ENCODE measurements at places on chromosomes 12 and 14.
A peak's percentile ranks its signal among the peaks of the same experiment; 100 is the strongest.

- DNase-seq, result no peak
Measured at GRCh38 chr12:131108177-131108955, 154.7 kb downstream of the ADGRD1 start.

DNA sequence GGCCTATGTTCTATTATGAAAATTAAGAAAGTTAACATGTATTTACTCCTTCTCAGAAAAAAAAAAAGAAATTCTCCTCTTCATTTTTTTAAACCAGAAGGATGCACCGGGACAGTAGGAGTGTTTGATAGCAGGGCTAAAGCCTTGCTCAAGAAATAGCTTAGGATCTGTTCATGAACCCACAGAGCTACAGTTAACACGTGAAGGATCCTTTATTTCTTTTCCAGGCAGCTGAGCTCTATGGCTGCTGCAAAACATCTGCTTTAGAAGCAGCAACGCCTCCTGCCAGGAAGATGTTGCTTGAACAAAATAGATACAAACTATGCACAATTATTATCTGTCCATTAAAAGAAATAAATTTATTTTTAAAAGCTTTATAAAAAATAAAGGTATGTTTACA lies 254.8 kb downstream of the PRKD1 start:
- no peak for DNase-seq

GRCh38 chr12:80702889-80703805 lies 4.3 kb upstream of the MYF6 start:
- DNase-seq, result no peak

DNA sequence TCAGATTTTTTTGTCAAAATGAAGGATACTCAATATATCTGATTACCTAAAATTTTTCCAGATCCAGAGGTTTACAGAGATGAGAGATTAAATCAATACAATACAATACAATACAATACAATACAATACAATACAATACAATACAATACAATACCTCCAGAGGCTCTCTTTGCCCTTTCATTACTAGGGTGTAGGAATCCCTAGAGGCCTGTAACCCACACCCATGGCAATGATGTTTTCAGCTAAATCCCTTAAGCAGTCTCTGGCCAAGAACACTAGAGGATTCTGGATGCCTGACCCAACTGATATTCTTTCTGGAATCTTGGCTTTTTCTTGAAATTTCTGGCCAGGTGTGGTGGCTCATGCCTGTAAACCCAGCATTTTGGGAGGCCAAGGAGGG lies 23.7 kb upstream of the AEBP2 start:
- DNase-seq, result no peak

DNA sequence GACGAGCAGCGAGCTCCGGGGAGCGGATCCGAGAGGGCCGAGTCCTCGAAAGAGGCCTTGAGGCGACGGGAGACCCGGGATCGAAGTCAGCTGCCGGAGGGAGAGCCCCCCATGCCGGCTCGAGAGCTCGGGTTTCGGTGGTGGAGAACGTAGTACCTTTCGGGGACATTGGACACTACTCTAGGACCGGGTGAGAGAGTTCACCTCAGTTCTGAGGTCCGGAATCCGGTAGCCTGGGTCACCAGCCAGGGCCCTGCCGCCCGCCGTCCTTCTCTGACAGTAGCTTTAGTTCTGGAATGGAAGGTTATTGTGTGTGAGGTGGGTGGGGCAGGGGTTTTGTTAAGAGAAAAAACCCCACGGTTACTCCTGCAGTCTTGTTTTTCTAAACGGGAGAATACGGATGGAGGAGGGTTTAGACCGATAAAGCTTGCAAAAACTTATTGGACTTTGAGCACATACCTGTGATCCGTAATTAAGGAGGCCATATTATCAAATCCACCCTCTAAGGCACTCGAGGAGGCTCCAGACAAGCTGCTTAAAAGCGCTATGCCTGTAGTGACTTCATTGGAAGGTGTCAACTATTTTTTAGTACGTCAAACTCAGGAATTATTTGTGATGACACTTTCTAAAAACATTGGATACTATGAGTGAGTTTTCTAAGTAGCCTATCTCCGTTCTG lies 765 bp downstream of the SCYL2 start:
- no peak for DNase-seq

DNA sequence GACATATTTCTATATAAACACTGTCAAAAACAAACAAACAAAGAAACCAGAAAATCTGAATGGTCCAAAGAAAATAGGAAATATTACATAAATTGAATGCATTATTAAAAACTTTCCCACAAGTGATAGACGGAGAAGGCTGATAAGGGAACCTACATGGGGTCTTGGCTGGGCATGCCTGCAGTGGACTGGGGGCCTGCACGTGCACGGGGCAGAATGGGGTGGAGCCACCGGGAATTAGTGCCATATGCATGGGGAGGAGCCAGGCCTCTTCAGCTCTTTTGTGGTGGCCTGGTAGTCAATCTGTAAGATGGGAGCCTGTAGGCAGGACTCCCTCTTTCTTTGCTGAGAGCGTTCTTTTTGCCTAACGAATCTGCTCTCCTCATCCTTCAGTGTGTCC lies 1031.7 kb upstream of the FBXO33 start:
- no peak for DNase-seq

DNA sequence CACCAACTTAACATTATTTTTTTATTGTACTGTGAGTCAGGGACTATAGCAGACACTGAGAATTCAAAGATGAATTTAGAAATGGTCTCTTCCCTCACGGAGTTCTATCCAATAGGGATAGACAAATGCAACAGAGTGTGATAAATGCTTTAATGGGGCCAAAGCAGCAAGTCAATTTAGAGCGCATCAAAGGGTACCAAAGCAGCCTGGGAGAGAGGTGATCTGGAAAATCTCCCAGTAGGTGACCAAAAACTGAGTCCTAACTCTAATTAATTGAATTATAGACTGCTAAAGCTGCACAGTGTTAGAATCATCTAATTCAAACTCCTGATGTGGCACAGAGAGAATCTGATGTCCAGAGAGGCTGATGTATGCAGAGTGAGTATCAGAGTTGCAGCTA lies 2.6 kb downstream of the LIN7A start:
- no peak for DNase-seq

DNA sequence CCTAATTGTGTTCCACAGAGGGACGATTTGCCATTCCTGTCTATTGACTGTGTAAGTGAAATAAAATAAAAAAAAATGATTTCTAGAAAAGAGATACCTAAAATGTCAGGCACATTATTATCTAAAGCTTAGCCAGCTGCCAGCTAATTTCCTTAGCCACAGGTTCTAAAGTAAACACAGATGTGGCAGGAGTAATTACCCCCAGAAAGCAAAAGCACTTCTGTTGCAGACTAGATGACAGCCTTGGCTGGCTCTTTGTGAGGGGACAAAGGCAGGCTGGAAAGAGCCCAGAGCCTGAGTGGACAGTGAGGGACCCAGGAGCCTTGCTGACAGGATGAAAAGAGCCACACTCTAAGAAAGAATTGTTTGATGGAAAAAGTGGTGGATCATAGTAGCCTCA lies 418.1 kb downstream of the LRIG3 start:
- no peak for DNase-seq

- no peak for DNase-seq
Measured at GRCh38 chr12:27524494-27524835, 459 bp downstream of the PPFIBP1 start.

- DNase-seq, result no peak
Measured at GRCh38 chr12:49665384-49665783, 41.8 kb downstream of the FMNL3 start.

DNA sequence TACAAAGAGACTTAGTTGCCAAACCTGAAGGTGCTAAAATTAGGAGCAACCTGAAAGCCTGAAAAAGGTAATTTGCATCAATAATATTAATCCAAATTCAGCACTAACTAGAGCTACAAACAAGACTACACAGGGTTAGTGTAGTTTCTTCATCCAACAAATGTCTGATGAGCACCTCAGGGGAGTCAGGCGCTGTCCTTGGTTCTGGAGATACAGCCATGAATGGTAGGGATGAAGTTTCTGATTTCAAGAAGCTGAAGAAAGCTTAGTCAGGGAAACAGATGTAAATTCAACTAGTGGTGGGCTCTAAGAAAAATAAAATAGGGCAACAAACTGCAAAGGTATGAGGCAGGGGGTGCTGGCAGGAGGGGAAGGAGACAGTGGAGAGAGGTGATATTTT lies 266.3 kb downstream of the GLT1D1 start:
- no peak for DNase-seq

DNA sequence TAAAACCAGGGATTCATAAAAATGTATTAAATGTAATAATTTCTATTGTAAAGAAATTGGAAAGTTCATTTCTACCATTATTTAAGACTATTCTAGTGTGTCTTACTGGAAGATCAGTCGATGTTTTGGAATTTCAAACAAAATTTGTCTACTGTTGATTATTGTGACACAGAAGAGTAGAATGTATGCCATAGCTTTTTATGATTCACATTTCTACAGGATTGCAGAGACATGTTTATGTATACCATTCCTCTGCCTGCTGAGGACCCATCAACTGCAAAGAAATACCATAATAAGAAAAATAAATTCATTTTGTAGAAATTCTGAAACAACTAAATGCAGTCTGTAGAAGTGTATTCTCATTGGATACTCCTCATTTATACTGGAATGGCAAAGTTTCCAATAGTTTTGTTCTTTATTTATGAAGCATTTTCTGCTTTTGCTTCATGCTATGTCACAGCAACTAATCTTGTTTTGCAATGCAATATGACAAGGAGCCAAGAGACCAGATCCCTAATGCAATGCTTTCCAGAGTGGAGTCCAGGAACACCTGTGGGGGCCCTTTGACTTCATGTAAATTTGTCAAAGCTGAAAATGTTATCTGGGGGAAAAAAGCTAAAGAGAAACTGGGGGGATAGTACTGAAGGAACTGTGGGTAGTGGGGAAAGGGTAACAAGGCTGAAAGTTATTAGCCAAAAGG lies 172.9 kb upstream of the LRIG3 start:
- DNase-seq, result no peak

- DNase-seq, result no peak
Measured at GRCh38 chr12:46649433-46649832, 176.4 kb downstream of the SLC38A4 start.

GRCh38 chr12:56193025-56193578 lies 3.8 kb upstream of the SMARCC2 start:
- peak; percentile 46 for DNase-seq

- DNase-seq, result no peak
Measured at GRCh38 chr14:105123981-105124765, 44.4 kb downstream of the JAG2 start.

DNA sequence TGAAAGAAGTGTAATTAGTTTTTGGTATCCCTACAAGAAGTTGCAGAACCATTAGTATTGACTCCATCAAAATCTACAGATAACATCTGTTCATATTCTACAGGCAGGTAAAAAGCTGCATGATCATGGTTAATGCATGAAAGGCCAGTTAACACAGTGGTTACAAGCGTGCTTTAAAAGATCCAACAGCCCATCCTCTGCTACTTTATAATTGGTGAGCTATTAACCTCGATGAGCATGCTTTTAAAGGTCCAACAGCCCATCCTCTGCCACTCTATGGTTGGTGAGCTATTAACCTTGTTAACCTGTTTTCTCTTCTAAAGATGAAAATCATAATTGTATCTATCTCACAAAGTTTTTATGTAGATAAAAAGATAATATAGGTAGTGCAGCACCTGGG lies 289.3 kb downstream of the DUSP6 start:
- DNase-seq, result no peak

DNA sequence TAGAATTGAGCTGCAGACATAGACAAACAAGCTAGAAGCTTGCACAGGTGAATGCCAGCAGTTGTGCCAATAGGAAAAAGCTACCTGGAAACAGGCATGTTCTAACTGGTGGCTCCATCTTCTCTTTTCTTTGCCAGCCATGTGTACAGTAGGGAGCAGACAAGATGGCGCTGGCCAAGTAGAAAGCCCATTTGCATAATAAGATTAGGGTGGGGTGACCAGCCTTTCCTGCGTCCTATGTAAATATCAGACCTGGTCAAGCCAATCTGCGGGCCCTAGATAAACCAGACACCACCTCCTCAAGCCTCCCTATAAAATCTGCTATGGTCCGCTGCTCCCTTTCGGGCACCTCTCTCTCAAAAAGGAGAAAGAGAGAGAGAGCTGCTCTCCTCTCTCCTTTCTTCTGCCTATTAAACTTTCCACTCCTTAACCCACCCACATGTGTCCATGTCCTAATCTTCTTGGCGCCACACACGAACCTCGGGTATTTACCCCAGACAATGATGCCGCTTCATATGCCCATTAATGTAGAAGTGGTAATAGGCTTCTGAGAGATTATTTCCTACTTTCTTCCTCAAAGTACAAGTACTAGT lies 201.0 kb downstream of the SLC25A21 start:
- DNase-seq, result no peak

DNA sequence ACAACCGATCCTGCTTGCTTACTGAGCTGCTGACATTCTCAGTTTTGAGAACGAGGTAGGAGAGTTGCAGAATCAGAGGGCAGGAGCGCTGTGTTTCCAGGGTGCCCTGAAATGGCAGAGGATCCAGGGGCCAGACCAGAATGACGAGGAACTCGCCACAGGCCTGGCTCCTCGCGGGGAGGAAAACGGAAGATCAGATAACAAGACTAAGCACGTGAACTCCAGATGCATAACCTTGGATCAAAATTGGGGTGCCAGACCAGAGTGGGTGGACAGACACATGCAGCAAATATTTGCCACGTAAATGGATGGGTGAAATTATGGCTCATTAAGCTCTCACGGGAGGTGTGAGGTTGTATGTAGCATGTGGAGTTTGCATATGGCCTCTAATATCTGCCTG lies 46.5 kb downstream of the ELK3 start:
- no peak for DNase-seq

DNA sequence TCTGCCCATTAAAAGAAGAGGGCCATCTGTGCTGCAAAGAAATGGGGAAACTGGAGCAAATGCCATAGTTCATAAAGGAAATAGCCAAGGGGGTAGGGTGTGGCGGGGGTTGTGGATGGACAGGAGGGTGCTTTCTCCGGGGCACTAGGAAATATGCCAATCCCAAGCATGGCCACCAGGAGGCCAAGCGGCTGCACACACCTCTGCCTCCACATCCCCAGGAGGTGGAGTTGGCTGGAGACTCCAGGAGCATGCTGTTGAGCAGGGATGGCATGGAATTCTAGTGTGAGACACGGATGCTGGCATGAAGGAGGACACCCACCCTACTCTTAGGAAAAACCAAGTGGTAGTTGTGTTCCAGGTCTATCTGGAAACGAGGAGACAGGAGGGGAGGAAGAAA lies 25.2 kb downstream of the NID2 start:
- no peak for DNase-seq

GRCh38 chr14:99393059-99393655 lies 87.5 kb downstream of the SETD3 start:
- no peak for DNase-seq

GRCh38 chr12:53578783-53579182 lies 47.4 kb downstream of the ATF7 start:
- DNase-seq, result no peak

- no peak for DNase-seq
Measured at GRCh38 chr12:66066137-66066928, 64.2 kb downstream of the LLPH start.
